Amniotic stem cell (primary cell): ENCODE measurements at places on chromosomes 7 and 10.
A peak's percentile ranks its signal among the peaks of the same experiment; 100 is the strongest.

DNA sequence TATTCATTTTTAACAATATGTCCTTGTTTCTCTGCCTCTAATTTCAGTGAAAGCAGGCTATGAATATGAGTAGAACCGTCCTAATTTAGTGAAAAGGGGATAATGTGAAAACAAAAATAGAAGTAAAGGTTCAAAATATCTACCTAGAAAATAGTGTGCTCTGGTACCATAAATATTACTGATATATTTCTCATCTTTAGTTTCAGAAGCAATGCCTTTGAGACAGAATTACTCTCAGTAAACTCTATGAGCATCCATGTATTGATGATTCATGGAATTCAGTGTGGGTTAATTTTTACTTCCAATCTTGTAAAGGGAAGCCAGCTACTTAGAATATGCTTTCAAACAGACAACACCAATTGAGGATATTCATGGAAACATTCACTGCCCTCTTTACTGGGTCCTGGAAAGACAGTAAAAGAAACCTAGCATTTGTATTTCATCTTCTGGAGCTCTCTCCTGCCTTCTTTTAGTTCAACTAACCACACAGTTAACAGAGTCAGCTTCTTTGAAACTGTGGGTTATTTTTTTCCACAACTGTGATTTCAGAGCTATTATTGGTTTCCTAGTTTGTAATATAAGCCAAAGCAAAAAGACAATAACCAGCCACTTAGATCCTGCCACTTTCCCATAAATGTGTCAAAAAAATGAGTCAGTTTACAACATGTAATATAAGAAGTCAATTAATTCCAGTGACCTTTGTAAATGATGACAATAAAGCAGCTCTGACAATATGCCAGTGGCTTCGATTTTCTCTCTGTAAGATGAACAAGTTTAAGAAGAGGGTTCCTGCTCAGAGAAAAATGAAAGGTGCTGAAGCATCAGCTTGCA, 1.7 kb downstream of the LRRN3 start:
- DNase-seq = no peak

DNA sequence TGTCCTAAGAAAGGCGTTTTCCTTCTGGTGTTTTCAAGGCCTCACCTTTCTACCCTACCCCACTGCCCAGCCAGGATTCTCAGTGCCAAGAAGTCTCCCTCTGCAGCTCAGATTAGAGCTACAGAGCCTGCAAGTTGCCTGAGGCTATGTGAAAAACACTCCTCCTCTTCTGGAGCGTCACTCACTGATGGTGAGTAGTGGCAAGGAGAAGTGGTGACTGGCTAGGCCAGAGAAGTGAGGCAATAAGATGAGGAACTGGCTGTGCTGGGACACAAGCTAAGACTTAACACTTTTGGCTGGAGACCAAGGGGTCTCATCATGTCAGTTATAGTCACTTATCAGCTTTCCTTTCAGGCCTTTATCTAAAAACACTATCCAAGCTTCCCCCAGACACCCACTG, 86.7 kb upstream of the PRKAR2B start:
- DNase-seq = no peak

DNA sequence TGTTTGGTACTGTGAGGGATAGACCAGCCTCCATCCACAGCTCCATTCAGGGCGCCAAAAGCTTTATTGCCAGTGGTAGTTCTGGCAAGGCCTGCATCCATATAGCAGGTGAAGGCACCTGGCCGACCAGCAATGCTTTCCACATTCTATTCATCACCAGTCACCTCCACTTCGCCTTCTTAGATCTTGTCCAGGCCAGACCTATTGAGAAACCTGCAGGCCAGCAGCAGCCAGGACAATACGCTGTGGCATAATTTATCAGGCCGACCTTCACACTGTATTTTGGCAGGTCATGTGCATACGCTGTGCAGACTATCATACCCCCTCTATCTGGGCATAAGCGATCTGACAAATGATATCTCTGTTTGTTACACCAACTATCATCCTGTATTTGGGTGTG, 15.2 kb upstream of the KNDC1 start:
- DNase-seq = no peak

DNA sequence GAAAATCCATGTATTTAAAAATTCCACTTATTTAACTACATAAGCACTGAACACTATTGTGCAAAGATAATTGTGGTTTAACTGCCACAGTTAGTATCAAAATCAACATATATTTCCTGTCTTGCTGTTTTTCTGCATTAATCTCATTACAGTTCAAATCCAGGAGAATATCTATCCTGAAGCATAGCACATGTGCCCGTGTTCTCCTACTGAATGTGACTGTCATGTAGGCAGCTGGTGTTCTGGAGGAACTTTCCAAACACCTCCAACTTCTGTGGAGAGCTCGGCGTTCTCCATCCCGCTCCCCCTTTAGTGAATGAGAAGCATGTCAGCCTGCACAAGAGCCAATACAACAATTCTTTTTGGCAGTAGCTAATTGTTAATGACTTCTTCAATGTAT, 76.4 kb upstream of the IKZF1 start:
- DNase-seq = no peak

GRCh38 chr10:21488246-21488956, 37.1 kb downstream of the SKIDA1 start:
- no peak for DNase-seq

- DNase-seq = no peak
These were observed 154.8 kb upstream of the COBL start for GRCh38 chr7:51471210-51471980.

GRCh38 chr10:78706726-78707540, 361.8 kb upstream of the ZMIZ1 start:
- DNase-seq = no peak

GRCh38 chr10:98055841-98056516, 25.6 kb upstream of the CRTAC1 start:
- DNase-seq = no peak

DNA sequence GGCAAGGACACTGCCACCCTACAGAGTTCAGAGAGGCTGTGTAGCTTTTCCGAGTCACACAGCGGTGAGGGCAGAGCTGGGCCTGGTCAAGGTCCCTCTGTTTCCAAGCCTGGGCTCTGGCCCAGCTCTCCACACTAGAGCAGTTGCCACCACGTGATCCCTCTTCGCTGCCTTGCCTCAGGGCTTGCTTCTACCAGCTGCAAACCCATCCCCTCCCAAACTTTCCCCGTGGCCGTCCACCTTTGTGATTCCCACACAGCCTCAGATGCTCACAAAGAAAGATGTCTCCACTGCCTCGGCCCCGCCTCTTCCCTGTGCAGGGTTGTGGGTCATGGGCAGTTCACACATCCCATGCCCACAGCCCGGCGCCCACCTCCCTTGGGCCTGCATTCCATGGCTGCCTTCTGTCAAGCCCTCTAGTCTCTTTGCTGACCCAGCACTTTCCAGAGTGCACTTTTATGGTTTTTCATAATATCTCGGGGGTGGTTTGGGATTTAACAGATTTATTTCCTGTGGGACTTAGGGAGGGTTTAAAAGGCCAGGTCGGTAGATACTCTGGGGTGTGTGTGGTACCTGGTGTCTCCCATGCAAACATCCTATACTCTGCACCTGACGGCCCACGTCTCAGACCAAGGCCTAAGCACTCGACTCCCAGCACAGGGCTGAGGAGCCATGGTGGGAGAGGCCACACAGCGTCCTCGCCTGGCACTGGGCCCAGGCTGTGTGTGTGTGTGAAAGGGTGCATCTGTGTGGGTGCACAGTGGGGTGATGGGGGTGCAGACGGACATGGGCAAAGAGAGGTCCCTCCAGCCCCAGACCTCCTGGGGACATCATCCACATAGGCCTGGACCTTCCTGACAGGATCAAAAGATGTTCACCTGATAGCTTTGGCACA, 59.6 kb downstream of the PKD1L1 start:
- DNase-seq = no peak

GRCh38 chr10:72344932-72345331, 9.8 kb downstream of the DNAJB12 start:
- DNase-seq = no peak

DNA sequence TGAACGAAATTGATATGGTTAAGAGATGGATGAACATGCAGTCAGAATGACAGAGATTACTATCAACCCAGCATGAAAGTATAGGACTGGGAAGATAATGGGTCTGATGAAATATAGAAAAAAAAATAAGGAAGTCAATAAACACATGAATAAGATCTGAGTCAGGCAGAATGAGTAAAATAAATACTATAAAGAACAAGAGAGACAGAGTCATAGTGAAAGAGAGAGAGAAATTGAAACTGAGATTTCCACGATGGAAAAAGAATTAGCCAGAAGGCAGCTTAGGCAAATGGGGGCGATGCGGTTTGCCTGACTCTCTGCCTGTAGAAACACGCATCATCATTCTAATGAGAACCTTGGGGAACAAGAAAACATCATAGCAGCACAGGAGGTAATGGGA, 26.6 kb downstream of the SEMA3D start:
- DNase-seq = peak; percentile 39

GRCh38 chr7:66076462-66077329, 1.1 kb downstream of the ASL start:
- DNase-seq = no peak

GRCh38 chr10:120017733-120018417, 125.3 kb downstream of the SEC23IP start:
- no peak for DNase-seq

GRCh38 chr10:4754143-4754542, 71.9 kb upstream of the AKR1E2 start:
- DNase-seq = no peak

GRCh38 chr7:159218170-159218569, 73.5 kb upstream of the VIPR2 start:
- no peak for DNase-seq

GRCh38 chr10:36675458-36675880, 449.9 kb upstream of the ANKRD30A start:
- peak; percentile 68 for DNase-seq

DNA sequence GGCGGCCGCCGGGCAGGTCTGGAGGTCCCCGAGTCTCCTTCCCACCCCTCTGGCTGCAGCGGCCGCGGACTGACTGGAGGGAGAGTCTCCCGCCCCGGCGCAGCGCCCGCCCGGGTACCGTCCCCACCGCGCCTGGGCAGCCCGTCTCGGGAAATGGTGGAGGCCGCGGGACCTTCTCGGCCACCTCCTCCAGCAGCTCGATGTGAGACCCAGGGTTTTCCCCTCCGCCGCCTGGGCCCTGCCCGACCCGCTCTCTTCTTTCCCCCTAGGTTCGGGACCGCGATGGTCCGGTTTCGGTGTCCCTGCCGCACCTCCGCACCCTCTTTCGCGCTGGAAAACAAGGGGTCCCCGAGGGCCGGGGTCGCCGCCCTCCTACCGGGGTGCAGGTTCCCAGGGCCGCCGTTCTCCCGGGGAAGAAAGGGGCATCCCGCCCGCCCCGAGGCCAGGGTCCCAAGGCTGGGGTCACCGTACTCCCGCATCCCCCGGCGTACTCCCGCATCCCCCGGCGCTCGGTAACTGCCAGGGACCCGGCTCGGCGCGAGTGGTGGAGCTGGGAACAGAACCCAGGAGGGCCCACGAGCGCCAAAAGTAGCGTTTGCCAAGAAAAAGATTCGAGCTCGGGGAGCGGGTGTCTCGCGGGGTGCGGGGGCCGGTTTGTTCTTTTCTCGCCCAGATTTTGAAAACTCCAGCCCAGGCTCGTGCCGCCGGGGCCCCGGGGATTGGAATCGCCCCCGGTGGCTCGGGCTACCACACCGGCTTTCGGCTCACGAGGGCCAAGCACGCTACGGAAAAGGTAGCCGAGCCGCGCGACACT, 3.4 kb downstream of the TNRC18 start:
- no peak for DNase-seq

- no peak for DNase-seq
These were observed 267.4 kb downstream of the USP6NL start for GRCh38 chr10:11344081-11344480.

DNA sequence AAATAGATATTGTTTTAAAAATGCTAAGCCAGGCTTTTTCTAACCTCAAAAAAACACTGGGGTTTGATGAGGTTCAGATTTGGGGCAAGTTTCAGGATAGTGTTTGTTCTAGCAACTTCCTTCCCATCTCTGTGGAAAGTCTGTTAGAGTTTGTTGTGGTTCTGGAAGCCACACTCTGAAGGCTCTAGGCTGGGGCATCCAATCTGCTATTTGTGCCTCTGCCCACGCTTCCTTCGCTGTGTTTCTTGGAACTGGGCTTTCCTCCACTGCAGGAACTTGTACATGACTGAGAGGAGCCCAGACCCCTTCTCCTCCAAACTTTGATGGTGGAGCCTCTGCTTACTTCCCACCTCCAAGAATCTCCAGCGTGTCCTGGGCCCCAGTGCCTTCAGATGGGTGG, 108.5 kb upstream of the SLC25A13 start:
- DNase-seq = no peak

DNA sequence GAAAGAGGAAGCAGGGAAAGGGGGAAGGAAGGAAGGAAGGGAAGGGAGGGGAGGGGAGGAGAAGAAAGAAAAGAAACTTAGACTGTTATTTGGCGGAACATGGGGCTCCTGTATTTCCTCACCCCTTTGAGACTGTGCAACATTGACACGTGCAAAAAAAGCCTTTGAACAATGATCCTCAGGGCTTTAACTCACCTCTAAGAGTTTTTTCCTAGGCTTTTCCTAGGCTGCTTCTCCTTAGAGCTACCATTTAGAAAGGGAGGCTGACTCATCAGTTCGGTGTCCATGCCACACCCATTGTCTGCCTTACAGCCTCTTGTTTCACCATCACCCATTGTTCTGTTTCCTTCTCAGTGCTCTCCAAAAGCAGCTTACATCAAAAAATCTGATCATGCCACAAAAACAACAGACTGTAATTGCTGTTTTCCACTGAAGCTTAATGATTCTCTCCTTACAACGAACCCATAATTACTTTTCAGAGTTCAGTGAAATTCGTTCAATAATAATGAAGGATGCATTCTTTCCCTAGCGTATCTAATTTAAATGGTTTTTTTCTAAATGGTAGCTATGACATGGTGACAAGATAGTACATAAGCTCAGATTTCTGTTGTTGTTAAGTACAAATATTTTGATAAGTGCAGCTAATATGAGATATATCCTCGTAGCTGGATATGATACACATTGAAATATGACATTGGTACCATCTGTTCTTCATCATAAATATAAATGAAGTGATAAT, 90.8 kb downstream of the PRLHR start:
- DNase-seq = no peak
